ENCODE measurements at places on chromosomes 12 and 14.

DNA sequence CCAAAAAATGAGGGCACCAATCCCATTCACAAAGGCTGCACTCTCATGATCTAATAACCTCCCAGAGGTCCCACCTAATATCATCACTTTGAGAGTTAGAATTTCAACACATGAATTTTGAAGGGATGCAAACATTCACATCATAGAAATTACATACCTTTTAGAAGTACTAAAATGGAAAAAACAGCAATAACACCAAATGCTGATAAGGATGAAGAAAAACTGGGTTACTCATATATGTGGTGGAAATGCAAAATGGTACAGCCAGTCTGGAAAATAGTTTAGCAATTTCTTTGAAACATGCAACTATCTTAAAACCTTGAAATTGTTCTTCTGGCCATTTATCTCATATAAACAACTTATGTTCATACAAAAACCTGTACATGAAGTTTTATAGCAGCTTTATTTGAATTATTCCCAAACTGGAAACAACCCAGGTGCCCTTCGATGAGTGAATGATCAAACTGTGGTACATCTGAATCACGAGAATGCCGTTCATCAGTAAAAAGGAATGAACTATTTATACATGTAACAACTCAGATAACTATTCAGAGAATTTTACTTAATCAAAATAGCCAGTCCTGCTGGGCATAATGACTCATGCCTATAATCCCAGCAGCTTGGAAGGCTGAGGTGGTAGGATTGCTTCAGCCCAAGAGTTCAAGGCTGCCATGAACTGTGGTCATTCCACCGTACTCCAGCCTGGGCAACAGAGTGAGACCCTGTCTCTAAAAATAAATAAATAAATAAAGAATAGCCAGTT, 109.4 kb upstream of the SSTR1 start:
- H3K27me3 ChIP-seq = no peaks in the 10 kb centered on the region
- H3K4me3 ChIP-seq = no peak overlapping the region
- H3K27ac ChIP-seq = peak overlapping the region; percentile 42
- H3K4me1 ChIP-seq = peaks cover 4% of the 10 kb centered on the region
- H3K36me3 ChIP-seq = no peaks in the 10 kb centered on the region

- no peaks in the 10 kb centered on the region for H3K36me3 ChIP-seq
- H3K4me3 ChIP-seq = no peak overlapping the region
- H3K27ac ChIP-seq = no peak overlapping the region
- peak; percentile 29 for DNase-seq
- H3K4me1 ChIP-seq = no peaks in the 10 kb centered on the region
- H3K27me3 ChIP-seq = no peaks in the 10 kb centered on the region
Observed at GRCh38 chr12:52255926-52256583, 18.4 kb upstream of the KRT86 start.

DNA sequence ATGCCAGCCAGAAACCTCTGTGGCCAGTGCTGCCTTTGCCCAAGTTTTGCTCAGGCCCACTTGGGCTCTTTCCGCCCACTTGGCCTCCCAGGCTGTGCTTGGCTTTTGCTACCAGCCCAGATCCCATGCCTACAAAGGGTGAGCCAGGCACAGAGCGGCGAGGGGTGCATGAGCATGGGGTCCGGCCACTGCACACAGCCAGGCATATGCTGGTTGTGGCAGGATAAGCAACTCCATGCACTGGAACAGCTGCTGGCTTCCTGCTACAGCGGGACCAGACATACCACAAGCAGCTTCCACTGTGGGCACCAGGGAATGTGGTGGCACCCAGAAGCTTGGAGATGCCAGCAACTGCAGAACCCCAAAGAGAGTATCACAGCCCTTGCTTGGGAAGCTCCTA, 45.7 kb upstream of the PRPF39 start:
- H3K4me3 ChIP-seq = no peak overlapping the region
- no peak for DNase-seq
- H3K36me3 ChIP-seq = peaks cover 35% of the 10 kb centered on the region
- no peaks in the 10 kb centered on the region for H3K27me3 ChIP-seq

GRCh38 chr12:103839609-103840461, 1.2 kb downstream of the NT5DC3 start:
- no peaks in the 10 kb centered on the region for H3K27me3 ChIP-seq
- peak overlapping the region; percentile 84 for H3K4me3 ChIP-seq
- no peaks in the 10 kb centered on the region for H3K36me3 ChIP-seq
- no peak for DNase-seq
- peak overlapping the region; percentile 79 for H3K27ac ChIP-seq
- peaks cover 11% of the 10 kb centered on the region for H3K4me1 ChIP-seq

Data from RWPE2 (cell line).